ENCODE measurements at places on chromosomes 3 and 15.

DNA sequence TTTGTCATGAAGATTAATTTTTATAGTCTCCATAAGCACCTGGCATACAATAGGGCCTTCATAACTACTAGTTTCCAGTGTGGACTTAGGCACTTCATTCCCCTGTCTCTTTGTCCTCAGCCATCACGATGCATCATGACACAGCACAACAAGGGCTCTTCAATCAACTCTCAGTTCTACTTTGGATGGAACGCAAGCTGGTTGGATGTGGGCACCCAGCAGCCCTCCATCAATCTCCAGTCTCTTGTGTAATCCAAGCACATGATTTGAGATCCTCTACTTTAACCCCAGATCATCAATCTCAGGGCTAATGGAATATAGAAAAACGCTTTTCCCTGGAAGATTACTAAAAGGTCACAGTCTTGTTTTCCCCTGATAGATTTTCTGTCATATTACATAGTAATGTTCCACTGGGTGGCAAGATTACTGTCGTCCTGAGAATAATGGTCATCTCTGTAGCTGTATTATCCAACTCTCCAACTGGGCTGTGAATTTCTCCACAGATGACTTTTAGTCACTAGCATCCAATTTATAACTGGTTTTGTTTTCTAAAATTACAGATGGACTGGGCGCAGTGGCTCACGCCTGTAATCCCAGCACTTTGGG, 22.9 kb upstream of the CHRNA7 start:
- DNase-seq, result no peak

- no peak for DNase-seq
These were observed 14.6 kb upstream of the NRROS start for GRCh38 chr3:196624907-196625306.

GRCh38 chr3:38133557-38134405, 3.1 kb downstream of the ACAA1 start:
- DNase-seq, result no peak

GRCh38 chr3:104323226-104323625, 1043.5 kb upstream of the ALCAM start:
- DNase-seq, result no peak

DNA sequence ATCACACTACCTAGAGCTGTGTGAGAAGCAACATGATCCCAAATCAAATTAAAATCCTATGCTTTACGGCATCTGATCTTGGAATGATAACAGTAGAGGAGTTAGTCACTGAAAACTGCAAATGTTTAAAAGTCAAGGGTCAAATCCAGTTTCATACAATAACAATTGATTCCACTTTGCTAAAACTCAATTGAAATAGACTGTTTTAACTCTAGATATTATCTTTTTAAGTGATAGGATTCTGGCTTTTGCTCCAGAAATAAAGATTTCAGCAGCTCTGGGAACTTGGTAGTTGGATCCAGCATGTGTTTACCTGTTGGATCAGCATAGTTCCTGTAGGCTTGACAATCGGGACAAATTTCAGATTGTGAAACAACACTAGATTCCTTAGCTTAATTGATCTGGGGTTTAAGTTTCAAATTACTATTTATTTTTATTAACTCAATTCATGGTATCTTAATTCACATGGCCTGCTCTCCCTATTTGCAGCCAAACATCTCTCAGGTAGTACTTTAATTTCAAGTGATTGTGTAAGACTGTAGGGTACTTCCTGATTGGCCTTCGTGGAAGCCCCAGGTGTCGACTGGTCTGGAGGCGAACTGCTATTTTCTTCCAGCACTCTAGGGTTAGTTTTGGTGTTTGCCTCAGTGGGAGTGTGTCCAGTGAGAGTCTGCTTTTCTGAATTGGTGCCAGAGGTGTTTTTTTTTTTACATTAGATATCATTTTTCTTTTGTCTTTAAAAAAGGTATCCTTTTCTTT, 16.6 kb downstream of the NFKBIZ start:
- DNase-seq, result no peak

GRCh38 chr3:11335056-11335608, 62.9 kb downstream of the ATG7 start:
- peak; percentile 62 for DNase-seq

- DNase-seq, result no peak
These were observed 48.8 kb upstream of the CMTM8 start for GRCh38 chr3:32189693-32190092.

DNA sequence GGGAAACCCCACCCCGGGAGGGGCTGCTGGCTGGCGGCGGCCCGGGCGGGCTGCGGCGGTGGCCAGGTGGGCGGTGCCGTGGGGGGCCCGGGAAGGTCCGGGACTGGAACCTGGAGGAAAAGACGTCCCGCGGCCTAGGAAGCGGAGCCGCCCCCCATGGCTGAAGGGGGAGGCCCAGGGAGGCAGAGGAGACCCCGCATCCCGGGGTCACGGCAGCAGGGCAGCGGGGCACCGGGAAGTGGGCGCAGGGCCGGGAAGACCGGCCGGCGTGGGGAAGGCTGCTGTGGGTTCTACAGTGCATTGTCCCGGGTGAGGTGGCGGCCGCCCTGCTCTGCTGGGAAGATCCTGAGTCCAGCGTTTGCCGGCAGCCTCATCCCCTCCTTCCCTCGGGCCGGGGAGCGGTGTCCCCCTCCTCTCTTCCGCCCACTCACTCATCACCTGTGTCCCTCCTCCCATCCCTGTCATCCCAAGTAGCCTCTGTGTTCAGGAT, 525 bp upstream of the FSTL1 start:
- no peak for DNase-seq

DNA sequence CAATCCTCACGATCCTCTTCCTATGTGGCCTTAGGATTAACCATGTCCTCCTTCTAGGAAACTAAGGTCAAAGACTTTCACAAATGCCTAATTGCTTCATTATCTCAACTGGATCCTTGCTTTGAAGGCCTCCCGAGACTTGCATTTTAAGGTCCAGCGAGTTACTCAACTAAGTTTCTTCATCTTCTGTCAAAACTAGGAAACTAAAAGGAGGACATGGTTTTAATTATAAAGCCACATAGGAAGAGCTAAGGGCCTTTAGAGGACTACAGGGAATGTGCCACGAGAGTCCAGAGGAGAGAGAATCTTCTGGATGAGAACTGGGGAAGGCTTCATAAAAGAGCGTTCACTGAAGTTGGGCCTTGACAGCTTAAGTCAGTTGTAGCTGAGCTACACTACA, 87.8 kb upstream of the LPP start:
- DNase-seq, result no peak

- no peak for DNase-seq
These were observed 598.3 kb downstream of the SI start for GRCh38 chr3:164479978-164480377.

DNA sequence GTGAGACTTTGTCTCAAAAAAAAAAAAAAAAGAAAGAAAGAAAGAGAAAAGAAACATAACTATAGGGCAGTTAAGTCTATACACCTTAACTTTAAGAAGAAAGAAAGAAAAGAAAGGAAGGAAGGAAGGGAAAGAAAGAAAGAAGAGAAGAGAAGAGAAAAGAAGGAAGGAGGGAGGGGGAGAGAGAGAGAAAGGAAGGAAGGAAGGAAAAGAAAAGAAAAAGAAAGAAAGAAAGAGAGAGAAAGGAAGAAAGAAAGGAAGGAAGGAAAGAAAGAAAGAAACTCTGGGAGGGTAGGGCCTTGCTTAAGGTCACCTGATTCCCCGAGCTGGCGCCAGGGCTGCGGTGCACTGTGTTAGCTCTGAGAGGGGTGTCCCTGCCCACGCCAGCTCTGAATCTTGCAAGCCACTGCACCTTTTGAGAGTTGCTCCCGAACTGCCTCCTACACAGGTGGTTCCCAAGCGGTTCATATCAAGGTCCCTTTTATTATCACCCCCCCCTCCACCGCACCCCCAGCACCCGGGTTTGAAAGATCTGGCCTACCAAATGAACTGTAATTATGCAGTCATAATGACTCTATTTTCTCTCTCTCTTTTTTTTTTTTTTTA, 39.2 kb upstream of the VPS8 start:
- no peak for DNase-seq

- DNase-seq, result no peak
These were observed 50.4 kb upstream of the SYN2 start for GRCh38 chr3:11953778-11954177.

- no peak for DNase-seq
These were observed 25.5 kb downstream of the ESYT3 start for GRCh38 chr3:138459619-138460535.

DNA sequence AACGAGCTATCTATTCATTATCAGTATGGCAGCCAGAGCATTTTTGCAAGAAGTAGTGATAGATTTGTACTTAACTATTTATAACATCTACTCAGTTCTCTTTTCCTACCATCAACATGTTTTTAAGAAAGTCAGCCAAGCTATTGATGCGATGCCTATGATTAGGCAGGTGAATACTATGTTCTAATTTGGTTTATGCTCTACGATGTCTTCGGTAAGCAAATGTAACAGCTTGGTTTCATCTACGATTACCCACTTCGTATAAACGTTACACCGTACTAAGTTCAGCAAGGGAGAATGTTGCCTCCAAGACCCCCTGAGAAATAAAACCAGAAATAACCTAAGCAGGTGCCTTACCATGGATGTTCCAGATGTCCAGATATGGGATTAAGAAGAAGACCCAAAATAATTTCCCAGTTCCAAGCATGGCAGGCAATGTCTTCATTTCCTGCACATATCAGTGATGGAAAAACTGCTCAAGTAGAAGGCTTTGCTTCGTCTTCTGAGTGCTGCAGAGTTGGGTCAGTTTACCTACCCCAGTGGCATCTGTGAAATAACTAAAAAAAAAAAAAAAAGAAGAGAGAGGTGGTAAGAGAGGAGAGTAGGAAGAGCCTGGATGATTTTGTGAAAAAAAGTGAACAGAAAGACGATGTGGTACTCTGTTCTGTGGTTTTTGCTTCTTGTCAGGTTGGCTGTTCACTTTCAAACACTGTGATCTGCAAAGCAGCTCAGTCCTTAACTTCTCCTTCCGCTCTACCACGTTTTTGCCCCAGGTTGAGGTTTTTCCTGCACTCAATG, at the start of gene BTLA:
TSS of gene BTLA (minus strand) at position 559 of the 798 bp plus-strand sequence. CDS start at position 445, 114 bp downstream.
- no peak for DNase-seq

- DNase-seq, result no peak
These were observed 51.3 kb downstream of the TBL1XR1 start for GRCh38 chr3:177145954-177146353.

GRCh38 chr3:156443079-156443478, 111.8 kb downstream of the SSR3 start:
- DNase-seq, result no peak

- DNase-seq, result no peak
These were observed 30.2 kb downstream of the OCA2 start for GRCh38 chr15:28068930-28069329.

- DNase-seq, result no peak
These were observed at the start of gene PCOLCE2 for GRCh38 chr3:142888481-142889211. Gene PCOLCE2, minus strand, starts transcription at chr3:142889083. Its CDS starts 187 bp downstream, at chr3:142888896.

- DNase-seq, result no peak
These were observed 16.0 kb upstream of the SRP14 start for GRCh38 chr15:40054855-40055575.

DNA sequence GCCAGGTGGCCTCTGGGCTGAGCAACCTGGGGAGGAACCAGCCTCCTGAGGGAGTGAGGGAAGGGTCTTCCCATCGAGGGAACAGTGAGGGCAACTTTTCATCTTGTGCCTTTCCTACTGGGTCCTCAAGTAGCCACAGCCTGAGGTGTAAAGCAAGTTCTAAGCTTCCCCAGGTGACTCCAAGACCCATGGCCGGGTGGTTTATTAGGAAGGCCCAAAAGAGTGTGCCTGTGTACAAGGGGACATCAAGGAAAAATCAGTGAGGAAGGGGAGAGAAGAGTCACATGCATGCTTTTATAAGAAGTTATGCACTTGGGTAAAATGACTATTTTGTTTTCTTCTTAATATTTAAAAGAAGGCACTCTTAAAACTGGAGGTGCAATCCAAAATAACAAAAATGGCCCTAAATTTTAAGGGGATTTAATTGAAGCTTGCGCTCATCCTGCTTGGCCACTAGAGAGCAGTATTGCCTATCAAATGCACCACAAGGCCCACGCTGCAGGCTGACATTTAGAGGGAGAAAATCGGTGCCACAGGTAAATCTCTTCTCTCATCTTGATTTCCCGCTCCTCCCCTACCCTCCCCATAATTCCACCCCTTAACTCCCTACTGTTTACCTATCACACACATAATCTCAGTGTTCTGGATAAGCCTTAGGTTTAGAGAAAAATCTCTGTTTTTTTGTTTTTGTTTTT, 6.7 kb downstream of the NANOGP8 start:
- peak; percentile 31 for DNase-seq

GRCh38 chr15:81024265-81024872, 23.6 kb downstream of the TLNRD1 start:
- no peak for DNase-seq

- no peak for DNase-seq
These were observed 5.1 kb downstream of the TMOD2 start for GRCh38 chr15:51756482-51756881.

- DNase-seq, result no peak
These were observed 7.2 kb downstream of the FAH start for GRCh38 chr15:80159811-80160569.

GRCh38 chr15:35540885-35541284, 5.1 kb downstream of the DPH6 start:
- no peak for DNase-seq

DNA sequence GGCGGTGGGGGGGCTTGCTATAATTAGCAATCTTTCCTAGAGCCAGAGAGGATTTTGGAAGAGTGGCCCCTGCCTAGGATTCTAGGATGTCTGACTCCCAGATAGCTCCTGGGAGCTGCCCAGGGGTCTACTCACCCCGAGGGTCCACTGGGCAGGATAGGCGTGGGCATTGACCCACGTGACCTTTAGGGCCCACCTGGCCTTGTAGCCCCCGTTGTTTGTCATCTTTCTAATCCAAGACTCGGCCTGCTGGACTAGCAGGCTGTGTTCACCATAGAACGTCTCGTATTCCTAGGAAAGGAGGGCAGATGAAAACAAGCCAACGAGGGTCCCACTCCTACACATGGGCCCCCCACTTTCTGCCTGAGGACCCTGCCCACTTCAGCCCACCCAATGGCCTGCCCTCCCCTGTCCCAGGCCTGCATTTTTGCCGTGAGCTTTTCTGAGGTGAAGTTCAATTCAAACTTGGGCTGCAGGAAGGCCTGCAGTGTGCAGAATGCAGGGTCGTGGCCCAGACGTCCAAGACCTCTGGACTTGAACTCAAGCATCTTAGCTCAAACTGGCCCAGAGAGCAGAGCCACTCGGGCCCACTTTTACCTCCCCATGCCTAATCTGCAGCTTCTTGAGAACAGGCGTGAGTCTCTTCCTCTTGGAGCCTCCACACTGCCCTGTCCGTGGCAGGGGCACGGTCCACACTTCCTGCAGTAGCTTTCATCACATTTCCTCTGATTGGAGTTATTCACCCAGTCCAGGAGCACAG, 41.5 kb downstream of the MUC4 start:
- DNase-seq, result no peak

DNA sequence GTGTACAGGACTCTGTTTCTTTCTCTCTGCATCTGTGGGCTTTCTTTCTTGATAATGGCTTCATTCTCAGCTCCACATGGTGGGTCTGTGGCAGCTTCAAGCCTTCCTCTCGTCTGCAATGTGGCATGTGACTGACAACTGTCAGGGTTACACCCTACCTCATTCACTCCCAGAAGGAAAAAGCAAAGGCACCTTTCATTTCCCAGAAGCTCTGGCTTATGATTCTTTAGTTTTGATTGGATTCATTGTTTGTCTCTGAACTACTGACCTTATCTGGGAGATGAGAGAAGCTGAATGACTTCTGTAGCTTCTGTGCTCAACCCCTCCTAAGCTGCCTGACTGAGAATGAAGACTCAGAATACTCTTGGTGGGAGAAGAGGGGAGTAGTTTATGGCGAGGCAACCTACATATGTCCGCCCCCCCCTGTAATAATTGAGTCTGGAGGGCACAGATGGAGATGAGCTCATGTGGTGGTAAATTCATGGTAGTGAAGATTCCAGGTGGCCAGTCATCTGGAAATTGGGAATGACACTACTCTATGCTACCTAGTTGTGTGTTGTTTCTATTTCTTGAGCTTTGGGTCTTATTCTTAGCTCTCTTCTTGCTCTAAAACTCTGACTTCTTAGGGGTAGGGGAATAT, 38.4 kb downstream of the KCNAB1 start:
- no peak for DNase-seq

Data from forelimb muscle (tissue), 1 donor.